ENCODE measurements at places on chromosomes 4 and X. TPM values are rescaled to one million over a fixed set of nuclear protein-coding genes. Genes with fewer than 3 reads are reported as not detected.

- no peak for DNase-seq
These were observed 83.8 kb downstream of the EGF start for GRCh38 chr4:109996526-109996925.

- DNase-seq = no peak
These were observed 19.3 kb downstream of the RAP2C start for GRCh38 chrX:132199941-132200340.

DNA sequence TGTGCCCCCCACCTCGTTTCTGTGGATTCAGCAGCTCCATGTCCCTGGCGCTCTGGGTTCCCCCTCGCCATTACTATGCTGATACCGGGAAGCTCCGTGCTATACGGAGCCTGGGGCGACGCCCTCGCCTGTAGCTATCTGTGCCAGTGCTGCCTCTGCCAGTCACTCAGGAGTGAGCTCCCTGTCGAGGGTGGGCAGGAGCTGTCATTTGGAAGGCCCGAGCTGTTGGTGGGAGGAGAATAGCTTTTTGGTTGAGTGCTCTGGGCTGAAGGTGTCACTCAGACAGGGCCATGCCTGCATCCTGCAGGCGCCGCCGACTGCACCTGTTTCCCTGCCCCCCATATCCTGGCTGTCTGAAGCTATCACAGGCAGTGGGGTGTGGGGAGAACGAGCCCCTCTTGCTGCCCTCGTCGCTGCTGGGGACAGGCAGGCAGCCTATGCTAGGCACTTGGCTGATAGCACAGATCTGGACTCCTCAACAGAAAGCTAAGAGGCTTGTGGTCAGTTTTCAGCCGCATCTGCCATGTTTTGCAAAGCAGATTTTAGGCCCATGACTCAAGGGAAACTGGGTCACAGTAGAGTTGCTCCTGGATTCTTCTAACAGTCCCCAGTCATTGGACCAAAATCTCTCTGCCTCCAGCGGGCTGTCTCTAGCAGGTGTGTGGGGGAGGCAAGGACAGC lies 31.8 kb downstream of the CPLX1 start:
- no peak for DNase-seq

- peak; percentile 94 for DNase-seq
These were observed 29.6 kb downstream of the PDGFC start for GRCh38 chr4:156941940-156942548.

GRCh38 chr4:24988776-24989175 lies 42.0 kb downstream of the LGI2 start:
- peak; percentile 65 for DNase-seq

GRCh38 chrX:39047174-39047573 lies 245.9 kb downstream of the MID1IP1 start:
- no peak for DNase-seq

DNA sequence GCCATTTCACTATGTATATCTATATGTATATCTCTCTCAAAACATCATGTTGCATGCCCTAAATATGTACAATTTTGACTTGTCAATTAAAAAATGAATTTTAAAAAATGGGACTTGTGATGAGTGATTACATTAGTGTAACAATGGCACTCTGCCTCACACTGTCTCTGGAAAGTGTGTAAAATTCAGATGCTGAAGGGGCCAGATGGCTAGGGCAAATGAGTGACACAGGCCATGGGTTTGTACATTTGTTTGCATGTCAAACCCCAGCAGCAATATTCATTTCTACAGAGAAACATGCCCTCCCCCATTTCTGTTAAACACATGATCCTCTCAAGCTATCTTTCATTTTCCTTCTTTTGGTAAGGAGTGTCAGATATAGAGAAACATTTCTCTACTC lies 8.1 kb downstream of the SCARB2 start:
- DNase-seq = no peak

DNA sequence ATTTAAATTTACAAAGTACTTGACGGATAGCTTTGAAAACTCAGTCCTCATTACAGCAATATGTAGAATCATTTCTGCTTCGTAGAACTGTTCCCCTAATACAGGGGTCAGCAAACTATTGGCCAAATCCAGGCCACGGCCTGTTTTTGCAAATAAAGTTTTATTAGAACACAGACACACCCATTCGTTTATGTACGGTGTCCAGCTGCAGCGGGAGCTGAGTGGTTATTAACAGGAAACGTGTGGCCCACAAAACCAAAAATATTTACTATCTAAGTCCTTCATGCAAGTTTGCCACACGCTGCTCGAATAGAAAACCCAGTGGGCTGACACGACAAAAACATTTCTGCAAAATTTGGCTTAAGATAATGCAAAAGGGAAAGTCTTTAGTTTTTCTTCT lies 146.5 kb downstream of the AFAP1 start:
- no peak for DNase-seq

The DCX gene
- total RNA-seq = under 0.01 TPM

GRCh38 chr4:70737006-70737405 lies 15.2 kb downstream of the RUFY3 start:
- DNase-seq = no peak

DNA sequence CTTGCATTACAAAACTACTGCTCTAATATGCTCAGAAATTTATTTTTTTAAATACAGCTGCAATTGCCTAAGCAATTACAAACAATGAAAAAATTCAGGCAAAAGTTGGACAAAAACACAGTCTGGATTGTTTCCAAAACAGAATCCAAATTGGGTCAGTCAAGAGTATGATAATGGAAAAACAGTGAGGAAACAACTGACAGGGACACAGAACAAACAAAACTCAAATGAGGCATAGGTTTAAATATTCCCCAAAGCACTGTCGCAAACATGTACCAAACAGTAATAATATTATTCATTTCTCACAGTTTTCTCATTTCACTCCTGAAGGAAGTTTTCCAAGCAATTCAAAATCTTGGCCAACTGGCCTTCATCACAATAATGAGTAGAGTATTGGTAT lies 386.6 kb downstream of the CENPC start:
- no peak for DNase-seq

DNA sequence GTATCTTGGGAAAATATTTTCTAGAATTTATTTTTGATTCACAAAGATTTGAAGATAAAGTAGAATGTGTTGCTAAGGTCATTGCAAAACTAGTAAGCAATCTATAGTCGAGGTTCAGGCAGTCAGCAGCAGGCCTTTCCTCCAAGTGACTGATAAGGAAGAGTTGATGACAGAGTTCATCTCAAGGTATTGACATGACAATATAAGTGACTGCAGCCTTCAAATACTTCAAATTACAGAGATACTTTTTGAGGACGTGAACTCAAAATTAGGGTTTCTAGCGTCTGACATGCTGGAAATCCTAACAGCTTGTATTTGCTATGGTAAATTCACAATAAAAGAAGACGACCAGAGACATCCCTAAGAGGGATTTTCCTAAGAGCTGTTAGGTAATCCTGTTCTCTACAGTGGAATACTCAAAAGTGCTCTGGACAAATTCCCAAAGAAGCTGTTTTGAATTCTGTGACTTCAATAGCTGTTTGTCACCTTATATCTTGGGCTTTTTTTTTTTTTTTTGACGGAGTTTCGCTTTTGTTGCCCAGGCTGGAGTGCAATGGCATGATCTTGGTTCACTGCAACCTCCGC lies 7.4 kb downstream of the ARHGAP10 start:
- no peak for DNase-seq

- DNase-seq = no peak
These were observed 218.6 kb upstream of the FAM47A start for GRCh38 chrX:34350561-34351335.

The NELFA gene
- total RNA-seq = 10.2 TPM

- DNase-seq = peak; percentile 64
These were observed 180.0 kb downstream of the NKX6-1 start for GRCh38 chr4:84319124-84319523.

DNA sequence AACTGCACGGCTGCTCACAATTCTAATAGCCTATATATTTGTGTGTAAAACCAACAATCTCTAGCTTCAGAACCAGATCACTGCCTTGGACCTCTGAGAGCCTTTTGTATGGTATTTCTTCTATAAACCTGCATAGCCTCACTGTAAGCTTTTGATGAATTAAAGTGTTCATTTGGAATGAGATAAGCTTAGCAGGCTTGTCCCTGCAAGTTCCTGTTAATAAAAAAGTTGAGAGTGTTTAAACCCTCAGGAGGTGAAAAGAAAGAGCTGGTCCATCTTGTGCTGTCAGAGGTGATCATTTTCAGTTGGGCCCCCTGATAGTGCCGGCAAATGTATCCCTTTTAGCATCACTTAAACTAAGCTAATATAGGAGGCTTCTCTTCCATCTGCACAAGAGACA lies 191.8 kb downstream of the GPC3 start:
- no peak for DNase-seq

- DNase-seq = peak; percentile 79
These were observed 94.2 kb downstream of the GPAT3 start for GRCh38 chr4:83629945-83630721.

DNA sequence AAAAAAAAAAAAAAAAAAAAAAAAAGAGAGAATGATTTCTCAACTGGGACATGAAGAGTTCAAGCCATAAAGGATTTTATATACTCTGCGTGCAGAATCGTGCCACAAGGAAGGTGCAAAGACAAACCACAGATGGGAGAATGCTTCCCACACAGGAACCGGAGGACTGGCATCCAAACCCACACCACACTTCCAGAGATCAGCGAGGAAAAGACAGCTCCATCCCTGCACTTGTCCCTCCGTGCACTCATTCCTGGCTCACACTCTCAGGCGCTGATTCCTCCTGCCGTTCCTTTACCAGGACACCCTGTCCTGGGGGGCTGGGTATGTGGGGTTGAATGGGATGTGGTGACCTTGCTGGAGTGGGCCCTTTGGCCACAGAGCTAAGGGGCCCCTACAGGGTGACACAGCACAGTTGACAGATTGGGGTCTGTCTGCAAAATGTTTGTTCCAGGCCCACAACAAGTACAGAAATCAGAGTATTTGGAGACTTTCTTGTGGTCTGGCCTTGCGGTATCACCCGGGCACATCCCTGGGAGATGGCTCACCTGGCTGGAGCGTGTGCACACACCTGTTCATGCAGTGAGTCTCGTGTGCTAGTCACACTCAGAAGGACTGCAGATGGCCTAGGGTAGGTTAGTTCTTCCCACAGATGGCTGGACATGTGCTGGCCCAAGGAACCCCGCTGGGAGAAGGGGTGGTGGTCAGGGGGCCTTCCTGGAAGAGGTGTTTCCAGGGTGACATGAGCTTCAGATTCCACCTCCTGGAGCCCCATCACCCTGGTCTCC lies 55.4 kb upstream of the GPR78 start:
- DNase-seq = no peak

The MEPE gene
- total RNA-seq = not detected

- peak; percentile 51 for DNase-seq
These were observed 124.2 kb upstream of the EOLA2 start for GRCh38 chrX:150062292-150063137.

The PDZD4 gene
- 0.30 TPM for total RNA-seq

DNA sequence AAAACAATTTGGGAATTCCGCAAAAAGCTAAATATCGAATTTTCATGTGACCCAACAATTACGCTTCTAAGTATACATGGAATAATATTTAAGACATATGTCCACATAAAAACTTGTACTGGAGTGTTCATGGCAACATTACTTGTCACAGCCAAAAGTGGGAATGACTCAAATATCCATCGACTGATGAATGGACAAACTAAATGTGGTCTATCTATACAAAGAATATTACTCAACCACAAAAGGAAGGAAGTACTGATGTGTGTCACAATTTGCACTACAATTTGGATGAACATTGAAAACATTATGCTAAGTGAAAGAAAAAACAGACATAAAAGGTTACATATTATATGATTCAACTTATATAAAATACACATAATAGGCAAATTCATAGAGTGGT lies 71.9 kb downstream of the AFF2 start:
- no peak for DNase-seq

- no peak for DNase-seq
These were observed 36.8 kb upstream of the SPON2 start for GRCh38 chr4:1208970-1209704.

- DNase-seq = no peak
These were observed 61.9 kb downstream of the TMEM150C start for GRCh38 chr4:82499738-82500434.

The PNMA6A gene
- 1.5 TPM for total RNA-seq

The GCNA gene
- total RNA-seq = 3.7 TPM

The GAGE12F gene
- total RNA-seq = not detected

The PRPS2 gene
- total RNA-seq = 36.7 TPM

- DNase-seq = peak; percentile 43
These were observed 52.8 kb downstream of the FAM47C start for GRCh38 chrX:37060999-37061398.

DNA sequence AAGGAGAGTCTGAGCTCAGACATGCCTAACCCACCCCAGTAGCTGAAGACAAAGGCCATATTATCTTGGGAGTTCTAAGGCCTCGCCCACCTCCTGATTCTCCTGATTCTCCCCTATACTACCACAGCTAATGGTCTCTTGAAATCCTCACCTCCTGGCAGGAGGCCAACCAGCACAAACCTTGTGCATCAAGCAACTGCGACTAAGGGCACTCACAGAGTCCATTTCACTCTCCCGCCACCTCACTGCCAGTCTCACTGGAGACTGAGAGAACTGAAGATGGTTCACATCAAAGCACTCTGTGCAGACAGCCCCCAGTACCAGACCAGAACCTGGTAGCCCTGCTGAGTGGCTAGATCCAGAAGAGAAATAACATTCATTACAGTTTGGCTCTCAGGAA lies 102.1 kb upstream of the KLF8 start:
- peak; percentile 8 for DNase-seq

DNA sequence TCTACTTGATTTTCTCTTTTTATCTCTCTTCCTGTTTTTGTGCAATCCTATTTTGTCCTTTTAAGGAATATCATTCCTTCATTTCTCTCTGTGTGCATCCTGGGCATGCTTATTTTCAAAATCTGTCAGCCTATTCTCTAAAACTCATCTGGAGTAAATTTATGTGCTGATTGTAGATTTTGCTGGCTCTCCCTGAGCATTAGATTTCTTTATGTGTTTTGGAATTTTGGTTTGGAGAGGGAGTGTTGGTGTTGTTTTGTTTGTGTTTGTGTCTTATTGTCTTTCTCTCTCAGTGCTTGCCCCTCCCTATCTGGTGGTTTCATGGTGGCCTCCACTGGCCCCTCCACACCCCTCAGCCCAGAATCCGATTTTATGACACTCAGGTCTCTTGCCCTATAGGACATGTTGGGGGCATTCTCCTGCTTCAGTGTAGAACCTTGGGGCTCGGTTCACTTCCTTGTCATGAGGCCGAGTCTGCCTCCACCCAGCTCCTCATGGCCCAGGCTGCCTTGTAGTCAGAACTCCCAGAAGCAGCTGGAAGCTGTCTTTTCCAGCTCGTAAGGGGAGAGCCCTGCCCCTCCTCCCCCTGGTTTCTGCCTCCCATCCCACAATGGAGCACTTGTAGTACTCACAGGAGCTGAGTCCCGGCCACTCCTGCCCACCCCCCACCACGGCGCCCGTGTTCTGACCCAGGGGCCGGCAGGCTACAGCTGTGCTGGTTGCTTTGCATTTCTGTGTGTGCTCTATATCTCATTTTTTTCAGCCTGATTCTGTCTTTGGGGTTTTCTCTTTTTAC lies 24.5 kb upstream of the PJA1 start:
- no peak for DNase-seq

The FHIP1A gene
- total RNA-seq = 17.0 TPM

- no peak for DNase-seq
These were observed 186.0 kb downstream of the MGST2 start for GRCh38 chr4:139851639-139852038.
